ENCODE measurements at places on chromosomes 13 and 19.

DNA sequence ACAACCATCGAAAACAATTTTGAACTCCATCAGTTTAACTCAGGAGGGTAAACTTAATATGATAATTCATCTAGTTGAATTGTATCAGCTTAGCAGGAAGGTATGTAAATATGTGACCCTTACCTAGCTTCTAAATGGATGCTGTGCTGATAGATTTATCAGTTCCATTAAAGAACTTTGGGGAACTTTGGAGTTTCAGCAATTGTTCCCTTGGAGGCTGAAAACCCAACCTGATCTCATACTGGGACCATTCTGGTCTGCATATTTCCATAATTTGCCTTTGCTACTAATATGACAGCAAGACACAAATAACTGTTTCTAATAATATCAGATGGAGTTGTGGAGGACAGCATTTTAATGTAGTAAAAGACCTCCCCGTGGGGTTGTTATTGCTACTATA, 127.8 kb downstream of the GGACT start:
- DNase-seq = no peak

DNA sequence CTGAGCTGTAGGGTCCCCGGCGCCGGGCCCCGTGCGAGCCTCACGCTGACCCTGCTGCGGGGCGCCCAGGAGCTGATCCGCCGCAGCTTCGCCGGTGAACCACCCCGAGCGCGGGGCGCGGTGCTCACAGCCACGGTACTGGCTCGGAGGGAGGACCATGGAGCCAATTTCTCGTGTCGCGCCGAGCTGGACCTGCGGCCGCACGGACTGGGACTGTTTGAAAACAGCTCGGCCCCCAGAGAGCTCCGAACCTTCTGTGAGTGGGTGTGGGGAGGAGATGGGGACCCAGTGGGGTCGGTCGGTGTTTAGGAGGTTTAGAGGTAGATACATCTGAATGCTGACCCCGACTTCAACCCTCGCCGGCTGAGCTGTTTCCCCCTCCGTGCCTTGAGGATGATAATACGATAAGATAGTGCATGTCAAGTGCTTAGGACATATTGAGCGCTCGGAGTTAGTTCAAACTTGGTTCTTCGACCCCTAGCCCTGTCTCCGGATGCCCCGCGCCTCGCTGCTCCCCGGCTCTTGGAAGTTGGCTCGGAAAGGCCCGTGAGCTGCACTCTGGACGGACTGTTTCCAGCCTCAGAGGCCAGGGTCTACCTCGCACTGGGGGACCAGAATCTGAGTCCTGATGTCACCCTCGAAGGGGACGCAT, 1.9 kb downstream of the ICAM5 start:
- peak; percentile 58 for DNase-seq

DNA sequence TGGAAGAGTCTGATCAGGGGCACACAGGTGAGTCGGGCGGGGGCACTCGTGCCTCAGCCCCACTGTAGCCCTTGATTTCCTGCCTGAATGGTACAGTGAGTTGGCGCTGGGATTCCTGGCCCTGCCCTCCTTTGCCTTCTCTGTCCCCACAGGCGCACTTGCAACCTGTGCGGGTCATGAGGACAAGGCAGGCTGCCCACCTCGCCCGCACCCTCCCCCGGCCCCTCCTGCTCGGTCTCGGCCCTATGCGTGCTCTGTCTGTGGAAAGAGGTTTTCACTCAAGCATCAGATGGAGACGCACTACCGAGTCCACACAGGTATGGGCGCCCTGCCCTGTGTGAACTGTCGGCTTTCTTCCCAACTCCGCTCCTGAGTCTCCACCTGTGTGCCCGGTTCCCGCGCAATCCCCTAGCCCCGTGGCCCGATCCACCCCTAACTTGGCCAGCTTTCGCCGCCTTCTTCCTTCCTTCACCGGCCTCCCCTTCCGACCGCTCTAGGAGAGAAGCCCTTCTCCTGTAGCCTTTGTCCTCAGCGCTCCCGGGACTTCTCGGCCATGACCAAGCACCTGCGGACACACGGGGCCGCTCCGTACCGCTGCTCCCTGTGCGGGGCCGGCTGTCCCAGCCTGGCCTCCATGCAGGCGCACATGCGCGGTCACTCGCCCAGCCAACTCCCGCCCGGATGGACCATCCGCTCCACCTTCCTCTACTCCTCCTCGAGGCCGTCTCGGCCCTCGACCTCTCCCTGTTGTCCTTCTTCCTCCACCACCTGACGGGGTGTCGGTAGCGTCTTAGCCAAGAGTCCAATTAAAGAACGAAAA, 1.6 kb upstream of the KMT2B start:
- DNase-seq = peak; percentile 71

GRCh38 chr19:47725759-47726401, 12.7 kb downstream of the EHD2 start:
- DNase-seq = no peak

DNA sequence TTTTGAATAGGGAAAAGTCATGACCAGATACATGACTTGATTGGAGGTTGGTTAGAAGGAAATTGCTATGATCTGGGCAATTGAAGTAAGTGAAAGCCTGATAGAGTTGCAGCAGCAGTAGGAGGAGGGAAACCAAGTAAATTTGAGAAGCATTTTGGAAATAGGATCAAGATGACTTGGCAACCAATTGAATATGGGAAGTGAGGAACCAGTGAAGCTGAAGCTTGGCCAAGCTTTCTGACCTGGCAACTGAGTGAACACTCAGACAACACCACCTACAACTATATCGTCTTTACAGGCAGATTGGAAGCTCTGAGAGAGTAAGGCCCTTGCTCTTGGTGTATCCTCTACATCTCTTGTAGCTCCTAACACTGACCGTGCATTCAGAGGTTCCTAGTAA, 16.2 kb upstream of the KATNAL1 start:
- peak; percentile 22 for DNase-seq

GRCh38 chr19:37955986-37956385, 49.0 kb downstream of the SIPA1L3 start:
- DNase-seq = no peak
